HFFc6 (cell line): ENCODE measurements at places on chromosomes 7 and 10.

- H3K27me3 ChIP-seq: peaks cover 3% of the 10 kb centered on the region
- H3K27ac ChIP-seq: no peak overlapping the region
- peaks cover 28% of the 10 kb centered on the region for H3K36me3 ChIP-seq
- no peak overlapping the region for H3K4me3 ChIP-seq
- DNase-seq: no peak
Measured at GRCh38 chr7:128665057-128665456, 7.0 kb upstream of the GARIN1A start.

DNA sequence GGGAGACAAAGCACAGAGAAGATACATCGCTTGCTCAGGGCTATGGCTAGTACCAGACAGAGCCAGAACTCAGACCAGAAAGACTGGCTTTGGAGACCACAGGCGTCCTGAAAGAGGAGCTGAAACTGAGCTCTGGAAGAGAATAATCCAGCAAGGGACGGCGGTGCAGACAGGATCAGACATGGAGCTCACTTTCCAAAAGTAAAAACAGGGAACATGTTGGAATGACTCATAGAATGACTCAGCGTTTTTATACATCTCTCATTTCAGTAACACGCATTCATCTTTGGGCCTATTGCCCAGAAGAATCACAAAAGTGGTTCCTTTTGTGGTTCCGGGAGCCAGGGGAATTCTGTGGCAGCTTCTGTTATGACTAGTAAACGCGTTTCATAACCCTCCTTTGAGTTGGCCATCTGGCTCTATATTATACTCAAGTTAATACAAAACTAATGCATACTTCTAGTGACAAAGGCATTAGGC lies 37.2 kb downstream of the PLEKHS1 start:
- H3K4me1 ChIP-seq: peaks cover 21% of the 10 kb centered on the region
- peak; percentile 95 for DNase-seq
- peak overlapping the region; percentile 10; the same call in 1 of the 2 replicates for H3K4me3 ChIP-seq

DNA sequence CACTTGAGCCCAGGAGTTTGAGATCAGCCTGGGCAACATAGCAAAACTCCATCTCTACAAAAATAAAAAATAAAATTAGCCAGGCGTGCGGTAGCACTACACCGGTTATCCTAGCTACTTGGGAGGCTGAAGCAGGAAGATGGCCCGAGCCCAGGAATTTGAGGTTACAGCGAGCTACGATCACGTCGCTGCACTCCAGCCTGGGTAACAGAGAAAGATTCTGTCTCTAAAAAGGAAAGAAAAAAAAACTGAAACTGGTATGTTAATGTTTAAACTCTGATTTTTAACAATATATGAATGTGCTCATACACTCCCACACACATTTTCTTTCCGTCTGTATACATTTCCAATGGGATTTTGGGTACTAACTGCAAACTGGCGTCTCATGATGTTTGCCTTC lies 140.6 kb upstream of the KMT2E start:
- no peak for DNase-seq
- no peak overlapping the region for H3K4me3 ChIP-seq
- H3K36me3 ChIP-seq: no peaks in the 10 kb centered on the region
- H3K27me3 ChIP-seq: peaks cover 10% of the 10 kb centered on the region

GRCh38 chr7:91374321-91374989 lies 110.2 kb downstream of the FZD1 start:
- no peaks in the 10 kb centered on the region for H3K4me1 ChIP-seq
- peaks cover 11% of the 10 kb centered on the region for H3K27me3 ChIP-seq

- DNase-seq: no peak
- H3K27ac ChIP-seq: no peak overlapping the region
- no peaks in the 10 kb centered on the region for H3K27me3 ChIP-seq
- H3K4me1 ChIP-seq: no peaks in the 10 kb centered on the region
- 0 out of 2 replicates have a peak, but pooled peaks cover 3% of the 10 kb centered on the region for H3K36me3 ChIP-seq
Measured at GRCh38 chr10:95782318-95782717, 26.4 kb downstream of the ENTPD1 start.

DNA sequence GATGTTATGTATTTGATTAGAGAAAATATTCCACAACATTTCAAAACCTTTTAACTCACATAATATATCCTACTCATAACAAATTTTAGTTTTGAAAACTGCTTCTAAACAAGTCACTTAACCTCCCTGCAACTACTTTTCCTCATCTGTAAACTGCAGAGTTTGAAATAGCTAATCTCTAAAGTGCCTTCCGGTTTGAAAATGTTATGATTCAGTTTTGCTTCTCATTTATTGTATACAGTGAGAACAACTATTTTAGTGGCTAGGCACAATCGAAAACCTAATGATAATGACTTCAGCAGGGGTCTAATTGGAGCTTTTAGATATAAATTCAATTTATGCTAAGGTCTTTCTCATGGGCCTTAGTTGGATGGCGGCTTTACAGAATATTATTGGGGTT lies 30.7 kb upstream of the TEX47 start:
- no peak overlapping the region for H3K4me3 ChIP-seq
- no peaks in the 10 kb centered on the region for H3K36me3 ChIP-seq
- H3K4me1 ChIP-seq: no peaks in the 10 kb centered on the region
- H3K27ac ChIP-seq: no peak overlapping the region
- no peaks in the 10 kb centered on the region; the same call in 1 of the 2 replicates for H3K27me3 ChIP-seq

DNA sequence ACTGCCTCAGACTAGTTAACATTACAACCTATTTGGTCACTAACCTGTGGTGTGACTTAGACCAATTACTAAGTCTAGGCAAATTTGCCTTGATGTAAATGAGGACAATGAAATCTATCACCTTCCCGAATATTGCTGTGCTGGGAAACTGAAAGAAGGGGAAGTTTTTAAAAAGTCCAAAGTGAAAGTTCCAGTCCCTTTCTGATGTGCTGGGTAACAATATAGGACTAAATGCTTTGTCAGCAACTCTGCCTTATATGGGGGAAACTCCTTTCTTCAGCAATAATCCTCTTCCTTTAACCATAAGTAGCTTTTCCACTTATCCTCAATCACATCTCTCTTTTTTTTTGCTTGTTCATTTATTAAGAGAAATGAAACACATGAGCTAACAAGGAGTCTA lies 3.9 kb downstream of the PIK3AP1 start:
- no peak overlapping the region for H3K4me3 ChIP-seq
- peaks cover 21% of the 10 kb centered on the region for H3K27me3 ChIP-seq
- no peak overlapping the region for H3K27ac ChIP-seq
- peaks cover 23% of the 10 kb centered on the region for H3K4me1 ChIP-seq
- DNase-seq: no peak

- peak overlapping the region; percentile 96 for H3K4me3 ChIP-seq
- H3K27me3 ChIP-seq: peaks cover 17% of the 10 kb centered on the region; the same call in 1 of the 2 replicates
- peak overlapping the region; percentile 98 for H3K27ac ChIP-seq
- no peaks in the 10 kb centered on the region for H3K36me3 ChIP-seq
Measured at GRCh38 chr7:28408960-28409715, 3.2 kb upstream of the CREB5 start.

GRCh38 chr7:17586711-17587110 lies 288.3 kb downstream of the AHR start:
- no peaks in the 10 kb centered on the region for H3K36me3 ChIP-seq
- peaks cover 14% of the 10 kb centered on the region for H3K4me1 ChIP-seq
- no peak overlapping the region for H3K27ac ChIP-seq
- no peak overlapping the region for H3K4me3 ChIP-seq
- H3K27me3 ChIP-seq: no peaks in the 10 kb centered on the region

- no peak overlapping the region for H3K27ac ChIP-seq
- peaks cover 8% of the 10 kb centered on the region for H3K36me3 ChIP-seq
Measured at GRCh38 chr7:143383642-143383957, 2.5 kb downstream of the ZYX start.

- H3K36me3 ChIP-seq: no peaks in the 10 kb centered on the region
- H3K4me1 ChIP-seq: peaks cover 26% of the 10 kb centered on the region
- no peak for DNase-seq
- no peak overlapping the region for H3K27ac ChIP-seq
- peaks cover 8% of the 10 kb centered on the region for H3K27me3 ChIP-seq
Measured at GRCh38 chr7:43463401-43463980, 119.4 kb upstream of the STK17A start.

DNA sequence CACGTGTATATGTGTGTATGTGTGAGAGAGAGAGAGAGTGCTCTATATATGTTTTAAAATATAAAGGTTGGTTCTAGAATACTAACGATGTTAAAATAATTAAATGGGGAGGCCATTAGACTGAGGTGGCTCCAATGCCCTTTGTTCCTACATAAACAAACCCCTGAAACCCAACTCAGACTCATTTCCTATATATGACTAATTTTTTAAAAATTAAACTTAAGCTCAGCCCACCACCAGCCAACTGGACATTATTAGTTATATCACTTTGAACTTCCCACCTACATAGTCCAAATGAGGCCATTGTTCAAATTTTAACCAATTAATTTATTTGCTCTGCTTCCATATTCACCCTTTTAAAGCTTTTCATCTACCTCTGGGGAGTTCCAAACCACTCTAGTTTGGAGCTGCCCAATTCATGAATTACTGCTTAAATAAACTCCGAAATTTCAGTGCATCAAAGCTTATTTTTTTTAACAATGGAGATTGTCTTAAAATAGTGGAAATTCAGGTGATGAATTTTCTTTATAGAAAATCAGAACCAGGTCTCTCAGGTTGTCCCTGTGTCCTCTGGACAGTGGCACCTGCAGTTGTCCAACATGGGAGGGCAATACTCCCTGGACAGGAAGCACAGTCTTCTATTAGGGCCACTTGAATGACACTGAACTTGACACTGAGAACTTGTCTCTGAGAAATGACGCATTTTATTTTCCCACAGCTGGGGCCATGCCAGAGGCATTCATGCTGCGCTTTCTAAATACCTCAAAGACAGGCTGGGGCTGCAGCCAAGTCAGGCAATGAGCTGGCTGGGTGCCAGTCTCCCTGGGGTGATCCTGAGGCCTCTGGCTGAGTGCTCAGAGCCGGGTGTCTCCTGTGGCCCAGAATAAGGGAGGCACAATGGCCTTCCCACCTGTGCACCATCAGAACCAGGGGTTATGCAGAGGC lies 109.5 kb upstream of the TMEM72 start:
- H3K4me1 ChIP-seq: peaks cover 57% of the 10 kb centered on the region
- H3K27ac ChIP-seq: peak overlapping the region; percentile 85
- peak; percentile 96 for DNase-seq
- H3K36me3 ChIP-seq: no peaks in the 10 kb centered on the region

- peaks cover 5% of the 10 kb centered on the region for H3K4me1 ChIP-seq
- no peak overlapping the region for H3K4me3 ChIP-seq
- no peaks in the 10 kb centered on the region; the same call in 1 of the 2 replicates for H3K27me3 ChIP-seq
- no peak for DNase-seq
- no peaks in the 10 kb centered on the region for H3K36me3 ChIP-seq
Measured at GRCh38 chr7:1663223-1663622, 6.9 kb upstream of the ELFN1 start.

DNA sequence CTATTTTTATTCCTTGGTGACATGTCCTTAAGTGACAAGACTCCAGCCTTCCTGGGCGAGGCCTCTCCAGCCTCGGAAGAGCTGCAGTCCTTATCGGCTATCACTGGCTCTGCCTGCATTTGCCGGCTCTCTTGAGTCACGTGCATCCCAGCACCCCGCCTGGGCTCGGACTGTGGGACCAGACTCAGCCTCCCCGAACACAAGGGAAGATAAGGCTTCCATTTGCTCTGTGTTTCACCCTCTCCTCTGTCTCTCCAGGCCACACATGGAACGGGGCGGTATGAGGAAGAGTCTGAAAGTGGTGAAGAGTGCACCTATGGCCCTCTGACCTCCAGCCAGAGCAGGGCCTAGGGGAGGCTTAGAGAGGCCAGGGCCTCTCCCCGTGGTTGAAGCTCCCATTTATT lies 4.7 kb downstream of the GDF2 start:
- no peak overlapping the region for H3K4me3 ChIP-seq
- H3K27ac ChIP-seq: no peak overlapping the region
- H3K36me3 ChIP-seq: no peaks in the 10 kb centered on the region
- DNase-seq: no peak
- peaks cover 25% of the 10 kb centered on the region for H3K27me3 ChIP-seq

GRCh38 chr10:83682414-83682813 lies 456.9 kb upstream of the GHITM start:
- H3K36me3 ChIP-seq: no peaks in the 10 kb centered on the region
- H3K4me3 ChIP-seq: no peak overlapping the region
- no peak for DNase-seq
- H3K27ac ChIP-seq: no peak overlapping the region

- no peak for DNase-seq
- peaks cover 20% of the 10 kb centered on the region for H3K27me3 ChIP-seq
- H3K36me3 ChIP-seq: no peaks in the 10 kb centered on the region
Measured at GRCh38 chr7:36025190-36025589, 127.9 kb upstream of the EEPD1 start.

- peak overlapping the region; percentile 53 for H3K4me3 ChIP-seq
- H3K4me1 ChIP-seq: peaks cover 29% of the 10 kb centered on the region
- H3K27ac ChIP-seq: peak overlapping the region; percentile 31; the same call in 1 of the 2 replicates
Measured at GRCh38 chr10:14385596-14386593, 55.2 kb upstream of the FRMD4A start.

- no peaks in the 10 kb centered on the region for H3K36me3 ChIP-seq
- peaks cover 1% of the 10 kb centered on the region for H3K27me3 ChIP-seq
- H3K27ac ChIP-seq: peak overlapping the region; percentile 74
- DNase-seq: no peak
- peak overlapping the region; percentile 92 for H3K4me3 ChIP-seq
Measured at GRCh38 chr10:114631666-114632417, 26.2 kb downstream of the ABLIM1 start.

DNA sequence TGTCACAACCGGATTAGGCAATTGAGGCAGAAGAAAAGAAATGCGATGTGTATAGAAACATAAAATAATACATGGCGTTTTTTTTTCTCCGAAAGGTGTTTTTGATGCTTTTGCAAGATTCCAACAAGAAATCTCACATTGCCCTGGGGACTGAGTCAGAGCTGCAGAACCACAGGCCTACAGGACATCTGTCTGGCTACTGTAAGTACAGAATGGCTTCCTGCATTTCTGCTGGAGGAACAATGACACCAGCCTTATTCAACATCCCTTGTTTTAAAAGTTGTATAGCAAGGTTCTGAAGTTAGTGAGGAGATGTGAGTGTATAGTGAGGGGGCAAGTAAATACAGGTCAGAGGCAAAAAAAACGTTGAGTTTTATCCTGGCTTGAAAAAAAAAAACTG lies 256.4 kb downstream of the ABCA13 start:
- H3K27me3 ChIP-seq: no peaks in the 10 kb centered on the region
- H3K27ac ChIP-seq: peak overlapping the region; percentile 14; the same call in 1 of the 2 replicates
- no peak overlapping the region; the same call in 1 of the 2 replicates for H3K4me3 ChIP-seq

DNA sequence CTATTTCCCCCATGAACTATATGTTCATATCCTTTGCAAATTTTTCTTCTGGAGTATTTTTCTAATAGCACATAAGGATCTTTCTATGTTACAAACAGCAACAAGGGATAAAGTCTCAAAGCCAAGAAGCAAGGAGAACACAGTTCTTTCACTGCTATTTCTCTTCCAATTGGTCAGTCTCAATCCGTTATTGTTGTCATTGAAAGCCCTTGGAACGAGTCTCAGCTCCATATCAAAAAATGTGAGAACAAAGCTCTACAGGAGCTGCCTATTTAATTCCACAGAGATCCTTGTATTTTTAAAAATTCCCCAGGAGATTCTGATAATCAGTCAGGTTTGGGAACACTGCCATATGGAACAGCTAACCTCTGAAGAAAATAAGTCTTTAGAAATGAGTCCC lies 15.7 kb downstream of the SLC35B4 start:
- H3K27ac ChIP-seq: no peak overlapping the region
- no peak overlapping the region for H3K4me3 ChIP-seq
- H3K27me3 ChIP-seq: no peaks in the 10 kb centered on the region
- no peak for DNase-seq
- H3K4me1 ChIP-seq: peaks cover 5% of the 10 kb centered on the region; the same call in 1 of the 2 replicates
- peaks cover 28% of the 10 kb centered on the region for H3K36me3 ChIP-seq

- no peaks in the 10 kb centered on the region for H3K27me3 ChIP-seq
- no peak overlapping the region for H3K27ac ChIP-seq
- no peak overlapping the region for H3K4me3 ChIP-seq
- no peaks in the 10 kb centered on the region for H3K4me1 ChIP-seq
Measured at GRCh38 chr10:65032867-65033769, 1511.9 kb downstream of the REEP3 start.

GRCh38 chr7:2266911-2267310 lies 24.9 kb downstream of the NUDT1 start:
- H3K27me3 ChIP-seq: no peaks in the 10 kb centered on the region
- H3K27ac ChIP-seq: peak overlapping the region; percentile 90
- H3K36me3 ChIP-seq: peaks cover 10% of the 10 kb centered on the region
- peak overlapping the region; percentile 61 for H3K4me3 ChIP-seq
